Activated CD8-positive, alpha-beta memory T cell treated with anti-CD3 and anti-CD28 coated beads, Interleukin-2, amount 10 ng/mL, durations not matched to agents 7 days and 5 days (primary cell): ENCODE measurements at places on chromosomes 11 and 22. TPM values are rescaled to one million over a fixed set of nuclear protein-coding genes. Genes with fewer than 3 reads are reported as not detected.
A peak's percentile ranks its signal among the peaks of the same experiment; 100 is the strongest.

The IRAG1 gene
- not detected for total RNA-seq

- no peaks in the 10 kb centered on the region for H3K27me3 ChIP-seq
- no peaks in the 10 kb centered on the region for H3K4me1 ChIP-seq
- no peaks in the 10 kb centered on the region for H3K36me3 ChIP-seq
- no peak overlapping the region for H3K4me3 ChIP-seq
- no peak overlapping the region for H3K27ac ChIP-seq
Measured at GRCh38 chr11:27857588-27857987, 157.3 kb upstream of the BDNF start.

GRCh38 chr11:83116015-83116641 is 40.8 kb upstream of the PCF11 start:
- H3K4me3 ChIP-seq, result peak overlapping the region; percentile 80
- H3K27me3 ChIP-seq, result no peaks in the 10 kb centered on the region
- peaks cover 5% of the 10 kb centered on the region for H3K36me3 ChIP-seq
- DNase-seq, result no peak
- H3K4me1 ChIP-seq, result peaks cover 41% of the 10 kb centered on the region

The IGSF9B gene
- total RNA-seq, result 34.5 TPM

DNA sequence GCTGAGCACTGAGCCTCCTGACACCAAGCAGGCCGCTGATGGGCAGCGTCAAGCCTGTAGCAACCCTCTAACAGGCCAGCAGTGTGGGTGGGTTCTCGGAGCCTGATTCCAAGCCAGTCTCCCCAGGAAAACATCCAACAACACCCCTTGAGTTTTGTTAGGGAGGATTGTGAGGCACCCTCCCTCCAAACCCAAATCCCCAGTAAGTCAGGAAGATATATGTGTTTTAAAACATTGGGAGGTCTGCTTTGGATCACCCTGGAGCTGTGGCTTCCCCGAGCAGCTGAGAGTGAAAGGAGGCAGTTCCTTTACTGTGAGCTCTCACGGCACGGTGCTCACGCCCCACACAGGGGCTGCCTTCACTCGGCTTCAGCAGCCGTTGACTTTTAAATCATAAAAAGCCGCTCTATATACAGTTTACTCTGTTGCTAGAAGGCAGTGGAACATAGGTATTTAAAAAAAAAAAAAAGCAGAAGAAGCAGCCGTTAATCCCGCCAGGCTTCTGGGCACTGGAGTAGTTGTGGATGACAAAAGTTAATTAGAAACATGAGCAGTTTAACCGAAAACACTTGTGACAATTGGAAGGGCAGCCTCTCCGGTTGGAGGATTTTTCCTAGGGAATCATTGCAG is 218.6 kb downstream of the NAV2 start:
- no peaks in the 10 kb centered on the region for H3K4me1 ChIP-seq
- DNase-seq, result no peak
- no peaks in the 10 kb centered on the region for H3K27me3 ChIP-seq
- H3K27ac ChIP-seq, result no peak overlapping the region
- H3K36me3 ChIP-seq, result no peaks in the 10 kb centered on the region

- H3K27me3 ChIP-seq, result peaks cover 58% of the 10 kb centered on the region
- H3K27ac ChIP-seq, result no peak overlapping the region
- peak overlapping the region; percentile 71 for H3K4me3 ChIP-seq
- no peaks in the 10 kb centered on the region for H3K36me3 ChIP-seq
- H3K4me1 ChIP-seq, result peaks cover 21% of the 10 kb centered on the region
- DNase-seq, result no peak
Measured at GRCh38 chr11:118144301-118145268, 8.0 kb downstream of the SCN4B start.

- H3K36me3 ChIP-seq, result peaks cover 26% of the 10 kb centered on the region
- DNase-seq, result no peak
- H3K4me3 ChIP-seq, result no peak overlapping the region
- H3K27me3 ChIP-seq, result no peaks in the 10 kb centered on the region
- peaks cover 85% of the 10 kb centered on the region for H3K4me1 ChIP-seq
- peak overlapping the region; percentile 89 for H3K27ac ChIP-seq
Measured at GRCh38 chr11:12155696-12156095, 45.3 kb downstream of the MICAL2 start.

The ANKK1 gene
- total RNA-seq, result 0.29 TPM

DNA sequence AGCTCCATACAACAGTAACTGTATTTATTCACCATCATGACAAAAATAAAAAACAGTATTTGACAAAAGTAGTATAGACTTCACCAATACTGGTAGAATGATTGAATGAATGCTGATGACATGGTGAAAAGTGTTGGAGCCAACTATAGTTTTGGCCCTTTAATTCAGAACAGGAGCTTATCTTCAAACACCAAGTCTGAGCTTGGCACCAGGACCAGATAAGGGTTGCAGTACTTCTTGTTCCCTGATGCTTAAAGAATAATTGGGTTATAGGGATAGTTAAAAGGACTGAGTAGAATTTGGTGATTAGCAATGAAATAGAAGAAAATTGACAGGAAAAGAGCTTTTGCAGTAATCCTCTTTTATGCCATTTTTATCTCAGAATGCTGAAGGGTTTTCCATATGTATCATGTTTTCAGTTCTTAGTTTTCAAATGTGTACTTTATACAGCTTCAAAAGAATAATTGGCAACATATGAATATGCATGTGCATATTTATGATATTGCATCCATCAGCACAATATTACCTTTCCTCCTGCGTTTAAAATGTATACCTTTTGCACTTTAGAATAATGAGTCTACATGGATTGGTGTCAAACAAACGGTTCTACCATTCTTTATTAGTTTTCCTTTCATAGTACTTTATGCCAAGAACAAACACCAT is 214.2 kb upstream of the ARHGAP42 start:
- no peak overlapping the region for H3K27ac ChIP-seq
- H3K27me3 ChIP-seq, result no peaks in the 10 kb centered on the region
- no peaks in the 10 kb centered on the region for H3K4me1 ChIP-seq
- no peak for DNase-seq
- H3K4me3 ChIP-seq, result no peak overlapping the region

DNA sequence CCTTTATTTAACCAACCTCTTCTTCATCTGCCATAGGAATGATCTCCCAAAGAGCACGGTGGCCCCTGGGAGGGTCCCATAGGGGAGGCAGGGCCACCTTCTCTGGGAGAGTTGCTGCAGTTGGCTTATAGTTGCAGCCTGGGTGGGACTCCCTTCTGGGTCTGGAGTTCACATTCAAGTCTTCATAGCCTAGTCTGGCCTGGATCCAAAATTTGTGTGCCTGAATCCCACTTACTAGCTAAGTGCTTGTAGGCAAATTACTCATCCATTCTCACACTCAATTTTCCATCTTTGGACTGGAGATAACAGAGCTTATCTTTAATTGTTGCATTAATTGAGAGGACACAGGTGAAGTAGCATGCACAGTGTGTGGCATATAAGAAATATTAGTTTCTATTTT is 163.6 kb downstream of the GRIK4 start:
- no peak overlapping the region for H3K4me3 ChIP-seq
- no peak overlapping the region for H3K27ac ChIP-seq
- no peaks in the 10 kb centered on the region for H3K36me3 ChIP-seq

The PRPF19 gene
- total RNA-seq, result 125 TPM

The MDK gene
- total RNA-seq, result 5.0 TPM

GRCh38 chr11:76700177-76701100 is 29.9 kb upstream of the LRRC32 start:
- DNase-seq, result no peak
- no peaks in the 10 kb centered on the region for H3K36me3 ChIP-seq
- peaks cover 9% of the 10 kb centered on the region for H3K27me3 ChIP-seq
- H3K27ac ChIP-seq, result no peak overlapping the region
- peaks cover 5% of the 10 kb centered on the region for H3K4me1 ChIP-seq
- no peak overlapping the region for H3K4me3 ChIP-seq

The OR52B4 gene
- total RNA-seq, result not detected

DNA sequence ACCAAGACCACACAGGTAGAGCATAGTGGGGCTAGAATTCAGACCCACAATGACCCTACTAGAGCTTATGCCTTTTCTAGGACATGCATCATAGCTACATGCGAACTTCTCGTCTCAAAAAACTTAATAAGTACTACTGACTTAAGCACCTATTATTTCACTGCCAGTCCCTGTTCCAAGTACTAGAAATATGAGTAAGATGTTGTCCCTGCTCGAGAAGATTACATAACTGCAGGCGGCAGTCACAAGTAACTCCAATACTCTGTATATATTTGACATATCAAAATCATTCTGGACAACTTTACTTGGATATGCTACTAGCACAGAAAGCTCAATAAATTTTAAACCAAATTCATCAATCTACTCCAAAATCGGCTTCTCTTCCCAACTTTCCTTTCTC is 235.0 kb downstream of the TTC28 start:
- no peak overlapping the region for H3K4me3 ChIP-seq
- no peak for DNase-seq
- no peaks in the 10 kb centered on the region for H3K36me3 ChIP-seq

GRCh38 chr11:45428541-45429230 is 142.5 kb upstream of the SYT13 start:
- no peaks in the 10 kb centered on the region for H3K4me1 ChIP-seq
- H3K27me3 ChIP-seq, result peaks cover 17% of the 10 kb centered on the region
- no peak overlapping the region for H3K27ac ChIP-seq
- H3K36me3 ChIP-seq, result no peaks in the 10 kb centered on the region
- no peak for DNase-seq

DNA sequence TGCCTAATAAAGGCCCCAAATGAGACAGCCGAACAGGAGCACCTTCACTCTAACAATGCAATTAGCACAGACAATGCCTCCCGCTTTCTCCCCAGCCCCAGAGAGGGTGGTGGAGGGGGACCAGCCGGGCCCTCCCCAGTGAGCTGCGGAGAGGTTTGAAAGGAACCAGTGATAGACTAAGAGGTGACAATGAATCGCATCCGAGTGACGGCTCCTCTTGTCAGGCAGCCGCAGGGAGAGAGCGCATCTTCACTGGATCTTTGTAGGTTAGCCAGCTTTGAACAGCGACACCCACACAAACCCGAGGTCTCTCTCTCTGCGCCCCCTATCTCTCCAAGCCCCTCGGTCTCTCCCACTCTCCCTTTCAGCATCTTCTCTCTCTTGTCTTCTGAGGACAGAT is 28.0 kb downstream of the FLRT1 start:
- no peak overlapping the region for H3K27ac ChIP-seq
- H3K27me3 ChIP-seq, result peaks cover 16% of the 10 kb centered on the region
- no peak overlapping the region for H3K4me3 ChIP-seq
- peaks cover 6% of the 10 kb centered on the region for H3K4me1 ChIP-seq

The CD3G gene
- total RNA-seq, result 192 TPM

The CTTN gene
- 1.4 TPM for total RNA-seq

- no peaks in the 10 kb centered on the region for H3K27me3 ChIP-seq
- H3K27ac ChIP-seq, result no peak overlapping the region
- peaks cover 20% of the 10 kb centered on the region for H3K4me1 ChIP-seq
Measured at GRCh38 chr11:116948391-116948790, 111.0 kb upstream of the APOA1 start.

DNA sequence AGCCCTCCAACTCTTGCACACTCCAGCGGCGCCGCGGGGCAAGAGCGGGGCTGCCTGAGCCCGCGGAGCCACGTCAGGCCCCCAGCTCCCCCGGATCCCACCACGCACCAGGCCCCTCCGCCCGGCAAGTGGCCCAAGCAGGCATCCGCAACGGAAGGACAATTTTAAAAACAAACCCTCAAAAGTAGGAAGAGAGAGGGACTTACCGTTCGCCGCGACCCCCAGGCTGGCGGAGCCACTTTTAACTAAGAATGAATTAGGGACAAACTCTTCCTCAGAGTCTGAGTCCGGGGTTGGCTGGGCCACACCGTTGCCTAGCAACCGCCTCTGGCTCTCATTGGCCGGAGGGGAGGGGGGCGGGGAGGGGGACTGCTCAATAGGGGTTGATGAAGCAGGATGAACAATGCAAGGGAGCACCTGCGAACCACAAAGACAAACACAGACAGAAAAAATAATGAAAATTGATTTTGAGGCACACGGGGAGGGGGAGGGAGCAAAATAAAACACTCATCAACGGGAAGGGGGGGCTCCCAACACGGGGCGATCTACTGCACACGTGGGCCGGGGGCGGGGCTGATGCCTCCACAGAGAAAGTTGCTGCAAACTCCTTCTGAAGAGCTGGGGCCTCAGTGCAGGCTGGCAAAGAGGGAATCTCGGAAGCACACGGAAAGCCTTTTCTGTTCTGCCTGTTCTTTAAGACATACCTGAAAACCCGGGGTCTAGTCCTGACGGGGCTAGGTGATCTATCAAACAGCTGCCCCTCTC is 387.5 kb upstream of the NARS2 start:
- H3K27me3 ChIP-seq, result peaks cover 34% of the 10 kb centered on the region
- H3K4me1 ChIP-seq, result no peaks in the 10 kb centered on the region
- no peak overlapping the region for H3K27ac ChIP-seq
- no peak overlapping the region for H3K4me3 ChIP-seq
- H3K36me3 ChIP-seq, result no peaks in the 10 kb centered on the region

DNA sequence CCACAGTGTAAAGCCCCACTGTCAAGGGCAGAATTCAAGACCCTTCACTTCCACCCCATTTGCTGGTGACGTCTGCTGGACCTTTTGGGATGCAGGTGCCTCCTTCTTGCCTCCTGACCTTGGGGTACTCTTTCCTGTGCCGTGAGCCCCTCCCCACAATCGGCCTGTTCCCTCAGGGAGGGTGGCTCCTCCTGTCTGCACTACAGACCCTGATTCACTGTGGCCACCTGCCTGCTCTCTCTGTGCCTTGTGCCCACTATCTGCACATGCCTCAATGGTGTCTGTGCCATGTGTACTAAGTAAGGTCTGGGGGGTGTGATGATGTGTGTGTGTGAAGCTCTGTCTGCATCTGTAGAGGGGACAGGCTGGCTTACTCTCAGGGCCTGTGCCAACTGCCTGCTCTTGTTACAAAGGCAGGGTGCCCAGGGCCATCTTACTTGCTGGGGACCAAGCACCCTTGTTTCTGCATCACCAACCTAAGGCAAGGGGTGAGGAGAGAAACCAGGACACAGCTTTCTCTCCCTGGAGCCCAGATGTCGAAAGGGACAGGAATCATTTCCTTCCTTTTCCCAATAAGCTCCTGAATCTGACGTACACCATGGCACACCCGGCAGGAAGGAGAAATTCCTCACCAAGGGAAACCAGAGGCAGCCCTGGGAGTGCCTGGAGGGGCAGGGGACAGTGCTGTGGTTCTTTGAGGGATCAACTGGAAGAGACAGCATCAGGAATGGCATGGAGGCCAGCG is 3.7 kb downstream of the PPM1F start:
- H3K4me1 ChIP-seq, result peaks cover 14% of the 10 kb centered on the region
- H3K27me3 ChIP-seq, result peaks cover 3% of the 10 kb centered on the region
- H3K27ac ChIP-seq, result no peak overlapping the region

The MMP8 gene
- not detected for total RNA-seq

The C22orf15 gene
- total RNA-seq, result 0.77 TPM

- H3K27ac ChIP-seq, result no peak overlapping the region
- no peaks in the 10 kb centered on the region for H3K27me3 ChIP-seq
- H3K36me3 ChIP-seq, result no peaks in the 10 kb centered on the region
- no peak for DNase-seq
Measured at GRCh38 chr22:17929909-17930308, 94.5 kb downstream of the MICAL3 start.

The TEX12 gene
- total RNA-seq, result not detected
